Ureter (tissue), 1 donor: ENCODE measurements at places on chromosomes 5 and 9. TPM values are rescaled to one million over a fixed set of nuclear protein-coding genes. Genes with fewer than 3 reads are reported as not detected.

Gene CTXN3
- not detected for total RNA-seq

DNA sequence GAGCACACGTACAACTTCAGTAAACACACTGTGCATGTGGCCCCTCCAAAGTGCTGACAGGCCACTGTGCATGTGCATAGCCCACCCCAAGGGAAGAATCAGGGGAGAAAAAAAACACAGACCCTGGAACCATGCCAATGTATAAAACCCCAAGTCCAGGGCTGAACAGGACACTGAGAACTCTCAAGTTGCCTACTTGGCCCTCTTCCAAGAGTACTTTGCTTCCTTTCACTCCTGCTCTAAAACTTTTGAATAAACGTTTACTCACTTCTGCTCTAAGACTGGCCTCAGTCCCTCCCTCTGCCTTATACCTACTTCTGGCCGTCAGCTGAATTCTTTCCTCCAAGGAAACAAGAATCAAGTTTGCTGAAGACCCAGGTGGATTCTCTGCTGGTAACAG, 77.7 kb upstream of the NFIB start:
- no peak for DNase-seq

DNA sequence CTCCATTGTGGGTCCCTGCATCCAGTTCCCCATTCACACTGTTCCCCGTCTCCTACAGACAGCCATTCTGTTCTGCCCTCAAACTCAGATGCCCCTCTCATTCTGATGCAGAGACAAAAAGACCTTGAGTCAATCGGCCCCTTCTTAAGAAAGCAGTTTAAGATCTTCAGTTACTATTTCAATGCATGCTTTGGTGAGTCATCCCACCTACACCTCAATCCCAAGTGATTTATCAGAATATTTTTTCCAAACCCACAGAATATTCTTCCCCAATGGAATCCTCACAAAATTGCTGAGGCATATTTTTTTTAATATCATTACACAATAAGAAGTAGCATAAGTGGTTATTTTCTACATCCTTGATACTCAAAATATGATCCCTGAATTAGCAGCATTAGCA, 92.4 kb upstream of the SLC1A1 start:
- DNase-seq: no peak

GRCh38 chr9:68999393-69000105, 14.4 kb downstream of the PRKACG start:
- DNase-seq: peak; percentile 72

GRCh38 chr5:176736301-176736930, 73.9 kb upstream of the UNC5A start:
- DNase-seq: no peak

- no peak for DNase-seq
Measured at GRCh38 chr9:127788337-127789011, 2.6 kb downstream of the CDK9 start.

DNA sequence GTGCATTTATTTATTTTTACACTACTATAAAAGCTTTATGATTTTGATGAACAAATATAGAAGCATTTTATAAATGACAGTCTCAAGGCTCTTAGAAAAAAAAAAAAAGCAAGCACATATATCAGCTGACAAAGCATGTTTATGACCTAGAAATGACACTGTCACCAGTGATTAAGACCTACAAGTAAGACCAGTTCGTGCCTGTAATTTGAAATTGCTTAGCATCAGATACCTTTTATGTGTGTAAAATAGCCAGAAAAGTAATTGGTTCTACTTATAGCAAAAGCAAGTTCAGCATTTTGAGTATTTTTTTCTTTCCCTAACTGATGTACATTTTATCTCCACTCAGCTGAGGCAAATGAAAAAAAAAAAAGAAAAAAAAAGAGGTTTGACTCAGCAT, 808.4 kb downstream of the CDH18 start:
- no peak for DNase-seq

DNA sequence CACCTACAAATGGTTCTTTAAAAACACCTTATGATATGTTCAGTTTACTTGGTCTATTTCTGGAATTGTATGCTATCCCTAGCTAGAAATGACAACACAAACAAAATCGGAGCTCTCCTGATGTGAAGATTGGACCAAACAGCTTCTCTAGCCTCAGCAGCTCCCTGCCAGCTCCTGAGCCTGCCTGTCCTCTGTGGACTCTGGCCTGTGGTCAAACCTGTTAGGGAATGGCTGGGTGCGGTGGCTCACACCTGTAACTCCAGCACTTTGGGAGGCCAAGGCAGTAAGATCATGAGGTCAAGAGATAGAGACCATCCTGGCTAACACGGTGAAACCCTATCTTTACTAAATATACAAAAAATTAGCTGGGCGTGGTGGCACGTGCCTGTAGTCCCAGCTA, 195.3 kb downstream of the GAS1 start:
- DNase-seq: no peak
